ENCODE measurements at places on chromosomes 16 and 17.
A peak's percentile ranks its signal among the peaks of the same experiment; 100 is the strongest.

DNA sequence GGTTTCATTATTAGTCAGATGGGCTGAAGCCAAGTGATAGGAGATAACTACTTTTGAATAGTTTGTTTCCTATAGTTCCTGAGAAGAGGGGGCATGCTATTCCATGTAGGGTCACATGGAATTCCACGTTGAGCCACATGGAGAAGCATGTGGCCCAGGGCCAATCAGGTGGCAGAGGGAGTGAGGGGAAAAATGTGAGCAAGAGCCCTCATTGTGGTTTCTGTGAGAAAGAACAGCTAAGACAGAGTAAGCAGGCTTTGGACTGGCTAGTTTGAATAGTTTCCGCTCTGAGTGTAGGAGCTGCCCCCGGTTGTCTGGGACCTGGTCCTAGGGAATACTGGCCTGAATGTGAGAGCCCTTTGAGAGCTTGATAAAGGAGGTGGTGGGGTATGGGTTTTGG is 69.9 kb upstream of the CNTNAP4 start:
- no peak for DNase-seq

DNA sequence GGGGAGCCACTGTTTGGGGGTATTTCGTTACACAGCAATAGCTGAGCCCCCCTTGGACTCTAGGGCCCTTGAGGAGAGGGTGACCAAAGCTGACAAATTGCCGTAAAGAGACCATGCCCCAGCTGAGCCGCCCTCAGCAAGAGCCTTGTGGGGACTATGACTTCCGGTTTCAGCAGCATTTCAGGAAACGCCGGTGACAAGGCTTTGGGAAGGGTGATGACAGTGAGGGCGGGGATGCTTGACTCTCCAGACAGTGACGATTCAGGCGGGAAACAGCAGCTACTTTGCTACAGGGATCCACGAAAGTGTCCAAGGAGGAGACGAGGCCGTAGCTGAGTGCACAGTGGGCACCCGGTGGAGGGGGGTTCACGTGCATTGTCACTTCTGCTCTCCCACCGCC is 360.8 kb downstream of the C16orf95 start:
- DNase-seq = no peak

DNA sequence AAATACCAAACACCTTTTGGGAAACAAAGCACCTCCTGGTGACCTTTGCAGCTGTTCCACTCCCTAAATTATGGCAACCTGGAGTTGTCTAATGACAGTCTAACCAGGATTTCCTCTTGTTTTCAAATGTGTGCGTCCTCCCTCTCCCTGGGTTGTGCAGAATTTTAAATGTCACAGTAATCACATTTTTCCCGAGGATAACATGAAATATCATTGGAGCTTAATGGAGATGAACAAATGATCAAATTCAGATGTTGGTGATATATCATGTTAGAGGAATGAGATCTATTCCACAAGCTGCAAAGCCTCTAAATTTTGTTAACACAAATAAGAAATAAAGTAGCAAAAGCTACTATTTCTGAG is 86.9 kb upstream of the HLF start:
- DNase-seq = no peak

DNA sequence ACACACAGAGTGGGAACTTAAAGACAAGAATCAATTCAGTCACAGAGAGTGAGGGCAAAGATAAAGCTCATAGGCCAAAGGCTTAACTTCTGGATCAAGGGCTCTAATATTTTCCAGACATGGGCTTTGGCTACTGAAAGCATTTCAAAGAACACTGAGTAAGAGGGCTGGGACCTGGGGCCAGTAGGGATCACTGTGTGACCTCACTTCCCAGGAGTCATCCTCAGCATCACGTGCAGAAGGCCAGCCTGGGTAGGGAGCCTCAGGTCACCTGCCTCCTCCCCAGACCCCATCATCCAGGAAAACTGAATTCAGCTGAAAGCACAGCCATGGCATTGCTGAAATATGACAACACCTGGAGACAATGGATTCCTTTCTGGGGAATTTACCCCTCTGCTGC is 163.5 kb downstream of the RAB11FIP4 start:
- no peak for DNase-seq

DNA sequence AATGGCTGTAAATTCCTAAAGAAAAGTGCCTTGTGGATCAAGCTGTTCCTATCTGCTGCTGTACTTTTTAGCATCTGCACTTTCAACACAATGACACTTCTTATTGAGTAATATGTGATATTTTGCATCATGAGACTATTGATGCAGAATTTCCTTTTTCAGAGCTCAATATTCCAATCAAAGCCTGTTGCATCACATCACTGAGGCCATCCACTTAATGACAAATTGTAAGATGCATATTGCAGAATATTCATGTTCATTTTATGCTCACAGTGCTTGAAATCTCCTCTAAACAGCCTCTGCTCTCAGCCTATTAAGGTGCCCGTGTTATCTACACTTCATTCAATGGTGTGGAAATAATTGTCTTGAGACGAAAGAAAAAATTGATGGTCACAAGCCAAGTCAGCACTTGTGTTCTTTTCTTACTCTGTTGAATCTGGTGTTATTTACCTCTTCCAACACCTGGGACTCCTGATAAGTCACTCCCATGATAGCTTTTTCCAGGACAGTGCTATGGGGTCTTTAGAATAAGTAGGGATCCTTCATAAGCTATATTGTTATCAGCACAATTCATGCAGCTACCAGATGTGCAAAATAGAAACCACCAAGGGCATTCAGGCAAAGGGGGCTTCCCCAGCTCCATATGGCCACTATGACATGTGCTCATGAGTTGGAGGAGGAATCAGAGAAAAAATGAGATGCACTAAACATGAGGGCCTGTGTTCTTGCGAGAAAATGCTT is 9.3 kb upstream of the SKAP1 start:
- no peak for DNase-seq

GRCh38 chr16:86984991-86985647 is 332.1 kb downstream of the C16orf95 start:
- no peak for DNase-seq

DNA sequence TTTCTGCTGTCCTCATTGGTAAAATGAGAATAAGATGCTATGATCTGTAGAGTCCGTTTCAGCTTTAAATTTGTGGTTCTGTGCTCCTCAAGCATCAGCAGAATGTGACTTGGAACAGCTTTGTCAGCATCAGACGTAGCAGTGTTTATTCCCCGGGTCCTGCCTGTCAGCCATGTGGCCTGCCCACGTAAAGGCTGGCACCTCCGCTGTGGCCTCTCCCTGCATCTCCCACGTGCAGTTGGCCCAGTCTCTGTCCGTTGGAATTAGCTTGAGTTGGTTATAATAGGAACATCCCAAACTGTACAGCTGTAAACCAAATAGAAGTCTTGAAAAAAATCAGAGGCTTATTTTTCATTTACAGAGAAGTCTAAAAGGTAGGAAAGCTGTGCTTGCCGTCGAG is 61.7 kb downstream of the ARHGAP44 start:
- no peak for DNase-seq

- no peak for DNase-seq
These were observed 16.5 kb upstream of the ABCC1 start for GRCh38 chr16:15932939-15933338.

- no peak for DNase-seq
These were observed 6.7 kb upstream of the PRPSAP2 start for GRCh38 chr17:18851201-18851600.

DNA sequence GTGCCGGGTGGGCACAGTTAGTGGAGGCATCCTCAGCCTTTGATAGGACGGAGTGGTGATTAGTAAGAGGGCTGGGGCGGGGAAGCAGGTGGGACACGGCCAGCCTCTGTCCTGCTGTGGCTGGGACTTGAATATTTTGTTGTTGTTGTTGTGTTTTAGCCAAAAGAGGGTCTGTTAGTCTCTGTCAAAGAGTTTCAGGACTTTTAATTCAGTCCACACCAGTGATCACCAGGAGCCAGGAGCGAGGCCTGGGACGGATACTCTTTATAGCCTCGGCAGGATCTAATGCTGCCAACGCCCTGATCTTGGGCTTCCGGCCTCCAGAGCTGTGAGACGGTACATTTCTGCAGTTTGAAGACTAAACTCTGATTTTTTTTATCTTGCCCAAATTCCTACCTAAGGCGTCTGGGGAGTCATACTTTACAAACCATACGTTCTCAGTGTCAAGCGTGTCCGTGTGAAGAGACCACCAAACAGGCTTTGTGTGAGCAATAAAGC is 2.9 kb upstream of the RNF213 start:
- no peak for DNase-seq

DNA sequence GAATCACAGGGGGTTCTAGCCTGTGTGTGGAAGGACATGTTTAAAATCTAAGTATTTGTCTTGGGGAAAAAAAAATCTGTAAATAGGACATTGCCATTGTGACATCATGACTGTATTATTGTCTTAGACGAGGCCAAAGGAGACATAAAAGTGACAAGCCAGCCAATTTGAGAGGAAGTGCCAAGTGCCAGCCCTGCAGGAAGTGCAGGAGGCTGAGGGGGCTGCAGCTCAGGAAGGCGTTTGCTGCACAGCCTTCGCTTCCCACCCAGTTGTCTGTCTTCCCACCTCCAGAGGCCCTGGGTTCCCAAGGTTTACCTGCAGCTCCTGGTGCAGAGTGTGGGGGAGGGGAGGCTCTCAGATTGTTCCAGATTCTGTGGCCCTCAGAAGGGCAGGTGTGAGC is 1.3 kb downstream of the ADCY7 start:
- no peak for DNase-seq

GRCh38 chr16:58511933-58512815 is 3.1 kb upstream of the SETD6 start:
- DNase-seq = peak; percentile 87

- no peak for DNase-seq
These were observed 21.4 kb downstream of the FLYWCH1 start for GRCh38 chr16:2933136-2933535.

GRCh38 chr16:49615576-49615975 is 240.3 kb downstream of the ZNF423 start:
- no peak for DNase-seq

DNA sequence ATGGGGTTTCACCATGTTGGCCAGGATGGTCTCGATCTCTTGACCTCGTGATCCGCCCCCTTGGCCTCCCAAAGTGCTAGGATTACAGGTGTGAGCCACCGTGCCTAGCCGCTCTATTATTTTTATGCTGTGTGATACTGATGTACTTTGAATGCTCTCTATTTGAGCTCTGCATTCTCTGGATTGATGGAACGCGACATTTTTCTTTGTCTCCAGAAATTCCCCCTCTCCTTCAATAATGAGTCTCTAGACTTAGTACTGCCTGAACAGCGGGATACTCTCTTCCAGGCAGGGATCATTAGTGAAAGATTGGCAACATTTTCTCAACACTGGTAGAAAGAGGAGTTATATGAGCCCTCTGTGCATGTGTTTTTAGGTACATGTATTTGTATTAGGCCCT is 93.3 kb upstream of the CLEC3A start:
- DNase-seq = no peak

GRCh38 chr17:33459078-33459940 is 166.2 kb upstream of the ASIC2 start:
- DNase-seq = no peak

DNA sequence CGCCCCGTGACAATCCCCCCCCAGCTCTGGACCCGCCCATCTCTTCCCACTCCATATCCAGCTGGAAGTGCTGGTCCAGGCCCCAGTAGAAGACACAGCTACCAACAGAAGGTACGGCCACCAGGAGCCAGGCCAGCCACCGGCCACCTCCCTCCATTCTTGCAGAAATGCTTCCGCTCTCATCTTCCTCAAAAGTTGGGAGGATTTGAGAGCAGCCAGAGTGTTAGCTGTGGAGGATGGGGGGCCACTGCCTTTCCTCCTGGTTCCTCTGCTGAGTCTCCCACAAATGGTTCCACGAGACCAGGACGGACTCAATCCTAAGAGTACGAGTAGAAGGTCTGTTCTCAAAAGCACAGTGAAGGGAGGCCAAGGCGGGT is 78.3 kb downstream of the GAS7 start:
- DNase-seq = no peak

- DNase-seq = no peak
These were observed 1.8 kb downstream of the GGNBP2 start for GRCh38 chr17:36546418-36547093.

DNA sequence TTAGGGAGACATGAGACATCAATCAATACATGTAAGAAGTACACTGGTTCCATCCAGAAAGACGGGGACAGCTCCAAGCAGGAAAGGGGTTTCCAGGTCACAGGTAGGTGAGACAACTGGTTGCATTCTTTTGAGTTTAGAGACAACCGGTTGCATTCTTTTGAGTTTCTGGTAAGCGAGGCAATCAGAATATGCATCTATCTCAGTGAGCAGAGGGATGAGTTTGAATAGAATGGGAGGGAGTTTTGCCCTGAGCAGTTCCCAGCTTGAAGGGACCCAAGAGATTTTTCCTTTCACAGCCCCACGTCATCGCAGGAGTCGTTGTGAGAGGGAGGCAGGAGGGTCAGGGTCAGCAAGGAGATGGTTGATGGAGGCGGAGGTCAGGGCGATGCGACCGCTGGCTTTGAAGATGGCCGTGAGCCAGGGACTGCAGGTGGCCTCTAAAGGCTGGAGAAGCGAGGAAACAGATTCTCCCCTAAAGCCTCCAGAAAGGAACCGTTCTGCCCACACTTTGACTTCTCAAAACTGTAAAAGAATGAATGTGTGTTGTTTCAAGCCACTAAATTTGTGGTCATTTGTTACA is 36.5 kb downstream of the IRF8 start:
- no peak for DNase-seq

DNA sequence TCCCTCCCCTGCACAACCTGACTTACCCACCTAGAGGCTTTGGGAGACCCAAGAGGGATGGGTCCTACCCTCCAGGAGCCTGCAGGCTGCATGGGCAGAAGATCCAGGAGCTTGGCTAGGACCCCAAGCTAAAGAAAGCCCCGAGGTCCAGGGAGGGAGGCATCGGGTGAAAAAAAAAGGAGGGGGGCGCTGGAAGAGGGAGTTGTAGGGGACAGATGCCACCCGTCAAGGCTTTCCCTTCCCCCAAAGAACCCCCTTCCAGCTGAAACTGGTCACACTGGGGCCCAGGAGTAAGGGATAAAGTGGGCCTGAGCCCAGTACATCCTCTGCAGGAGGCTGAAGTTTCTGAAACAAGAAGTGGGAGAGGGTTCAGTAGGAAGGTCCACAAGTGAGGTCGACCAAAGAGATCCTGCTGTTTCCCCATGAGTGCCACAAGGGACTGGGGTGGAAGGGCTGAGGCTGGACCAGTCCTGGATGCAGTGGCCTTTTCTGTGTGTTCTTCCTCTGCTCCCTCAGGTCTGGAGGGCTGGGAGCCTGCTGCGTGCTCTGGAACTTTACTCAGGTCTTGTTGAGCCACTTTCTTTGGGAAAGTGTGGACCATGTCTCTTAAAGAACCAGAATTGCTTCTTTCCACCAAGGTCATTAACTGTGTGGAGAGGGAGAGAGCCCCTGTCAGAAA is 14.2 kb upstream of the CBFB start:
- no peak for DNase-seq

GRCh38 chr16:46785076-46785845 is 37.1 kb upstream of the MYLK3 start:
- no peak for DNase-seq

Data from endothelial cell (in vitro differentiated cells).